ENCODE measurements at places on chromosomes 1 and 21.

DNA sequence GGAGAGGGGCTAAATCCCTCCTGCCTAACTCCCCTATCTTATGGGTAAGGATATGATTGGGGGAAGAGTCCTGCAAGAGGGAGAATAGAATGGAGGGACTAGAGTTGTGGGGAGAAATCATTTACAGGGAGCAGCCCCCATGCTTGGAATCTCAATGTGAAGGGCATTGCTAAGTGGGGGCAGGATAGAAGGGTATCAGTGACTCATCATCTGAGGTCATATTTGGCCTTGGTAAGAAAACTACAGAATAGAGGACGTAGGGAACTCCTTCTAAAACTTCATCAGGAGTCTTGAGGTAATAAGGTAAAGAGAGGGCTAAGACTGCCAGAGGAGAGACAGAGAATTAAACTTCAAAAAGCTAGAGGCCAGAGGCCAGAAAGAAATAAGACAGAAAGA, 487 bp downstream of the HJV start:
- no peak for DNase-seq

- no peak for DNase-seq
Observed at GRCh38 chr1:210764536-210764935, 369.4 kb downstream of the KCNH1 start.

DNA sequence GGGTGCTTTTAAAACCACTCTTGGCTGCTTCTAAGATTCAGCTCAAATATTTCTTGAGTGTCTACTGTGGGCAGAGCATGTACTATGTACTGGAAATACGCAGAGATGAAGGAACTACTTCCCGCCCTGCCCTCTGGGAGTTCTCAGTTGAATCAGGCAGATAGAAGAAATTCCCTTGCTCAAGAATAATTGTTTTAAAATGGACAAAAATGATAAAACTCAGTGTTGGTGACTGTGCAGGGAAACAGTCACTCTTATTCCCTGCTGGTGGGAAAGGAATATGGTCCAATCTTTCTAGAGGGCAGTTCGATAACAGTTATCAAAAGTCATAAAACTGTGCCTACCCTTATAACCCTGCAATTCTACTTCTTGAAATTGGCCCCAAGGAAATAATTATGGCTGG, 16.9 kb upstream of the GRHL3 start:
- DNase-seq: no peak

GRCh38 chr1:219152751-219153150, 20.9 kb upstream of the LYPLAL1 start:
- DNase-seq: no peak

GRCh38 chr21:44726826-44727225, 15.5 kb upstream of the TSPEAR start:
- no peak for DNase-seq
